Hematopoietic multipotent progenitor cell (in vitro differentiated cells): ENCODE measurements at places on chromosomes 3 and 15. TPM values are rescaled to one million over a fixed set of nuclear protein-coding genes. Genes with fewer than 3 reads are reported as not detected.

IL5RA gene
- total RNA-seq = 2.2 TPM

DNA sequence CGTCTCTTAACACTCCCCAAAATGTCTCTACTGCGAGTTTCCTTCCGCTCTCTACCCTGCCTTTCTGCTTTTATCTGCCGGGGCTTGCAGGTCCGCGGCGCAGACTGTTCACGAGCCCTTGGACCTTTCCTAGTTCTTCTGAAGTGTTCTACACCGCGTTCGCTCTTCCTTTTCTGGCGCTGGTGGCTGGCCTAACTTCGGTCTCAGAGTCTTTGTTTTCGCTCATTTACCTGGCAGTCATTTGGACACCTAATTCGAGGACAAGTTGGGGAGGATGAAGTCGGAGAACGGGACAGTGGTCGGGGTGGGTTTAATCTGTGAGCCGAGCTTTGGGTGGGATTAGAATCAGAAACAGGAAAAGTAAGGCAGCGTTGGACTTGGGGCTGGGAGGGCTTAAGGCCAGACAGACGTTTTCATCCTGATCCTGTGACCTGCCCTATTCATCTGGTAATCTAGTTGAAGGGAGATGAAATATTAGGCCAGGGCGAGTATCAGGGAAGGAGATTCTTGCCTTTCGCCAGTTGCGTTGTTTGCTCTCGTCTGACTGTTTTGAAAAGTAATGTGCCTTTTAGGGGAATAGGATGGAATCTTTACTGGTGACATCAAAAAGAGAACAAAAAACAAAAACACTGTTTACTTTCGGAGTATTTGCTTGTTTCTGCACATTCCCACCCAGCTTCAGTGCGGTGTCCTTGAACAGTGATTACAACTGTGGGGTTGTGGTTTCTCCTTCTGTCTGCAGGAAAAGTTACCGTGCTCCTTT, 1.8 kb downstream of the DIPK2A start:
- peak; percentile 89 for DNase-seq

DNA sequence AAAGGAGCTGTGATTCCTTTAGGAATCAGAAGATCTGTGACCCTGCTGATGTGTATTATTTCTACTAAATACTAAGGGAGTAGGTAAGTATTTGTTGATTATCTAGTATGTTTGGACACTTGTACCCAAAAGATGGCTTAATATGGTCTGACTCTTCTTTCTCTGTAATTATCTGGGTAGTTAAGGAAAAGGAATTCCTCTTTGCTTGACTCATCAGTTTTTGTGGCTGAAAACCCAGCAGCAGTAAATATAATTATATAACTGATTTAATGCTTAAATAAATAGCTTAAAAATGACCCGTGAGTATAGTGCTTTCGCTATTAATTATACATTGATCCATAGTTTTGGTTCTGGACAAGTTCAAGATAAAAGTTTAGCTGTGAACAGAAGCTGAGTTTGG, 155.8 kb downstream of the LRTM1 start:
- no peak for DNase-seq

DNA sequence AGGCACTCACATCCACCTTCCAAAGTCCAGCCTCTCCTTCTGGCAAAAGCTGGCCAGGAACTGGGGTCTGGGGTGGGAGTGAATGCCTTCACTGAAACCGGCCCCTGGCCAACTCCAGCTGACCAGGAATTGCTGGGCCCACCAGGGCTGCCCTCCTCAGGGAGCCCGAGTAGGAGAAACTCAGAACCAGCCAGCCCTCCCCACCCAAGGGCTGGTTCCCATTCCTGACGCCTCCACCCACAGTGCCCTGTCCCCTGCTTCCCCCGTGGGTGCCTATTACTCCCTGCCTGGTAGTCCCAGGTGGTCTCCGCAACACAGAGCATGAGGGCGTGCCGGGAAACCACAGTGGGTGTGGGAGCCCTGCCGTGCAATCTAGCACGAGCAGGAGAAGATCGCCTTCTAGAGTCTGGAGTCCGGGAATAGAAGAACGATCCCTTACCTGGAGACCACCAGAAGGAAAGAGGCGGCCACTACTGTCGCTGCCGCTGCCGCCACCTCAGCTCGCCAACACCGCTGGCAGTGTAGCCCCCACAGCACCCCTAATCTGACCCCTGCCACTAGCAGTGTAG, 178.8 kb downstream of the POTEB3 start:
- DNase-seq = no peak

DNA sequence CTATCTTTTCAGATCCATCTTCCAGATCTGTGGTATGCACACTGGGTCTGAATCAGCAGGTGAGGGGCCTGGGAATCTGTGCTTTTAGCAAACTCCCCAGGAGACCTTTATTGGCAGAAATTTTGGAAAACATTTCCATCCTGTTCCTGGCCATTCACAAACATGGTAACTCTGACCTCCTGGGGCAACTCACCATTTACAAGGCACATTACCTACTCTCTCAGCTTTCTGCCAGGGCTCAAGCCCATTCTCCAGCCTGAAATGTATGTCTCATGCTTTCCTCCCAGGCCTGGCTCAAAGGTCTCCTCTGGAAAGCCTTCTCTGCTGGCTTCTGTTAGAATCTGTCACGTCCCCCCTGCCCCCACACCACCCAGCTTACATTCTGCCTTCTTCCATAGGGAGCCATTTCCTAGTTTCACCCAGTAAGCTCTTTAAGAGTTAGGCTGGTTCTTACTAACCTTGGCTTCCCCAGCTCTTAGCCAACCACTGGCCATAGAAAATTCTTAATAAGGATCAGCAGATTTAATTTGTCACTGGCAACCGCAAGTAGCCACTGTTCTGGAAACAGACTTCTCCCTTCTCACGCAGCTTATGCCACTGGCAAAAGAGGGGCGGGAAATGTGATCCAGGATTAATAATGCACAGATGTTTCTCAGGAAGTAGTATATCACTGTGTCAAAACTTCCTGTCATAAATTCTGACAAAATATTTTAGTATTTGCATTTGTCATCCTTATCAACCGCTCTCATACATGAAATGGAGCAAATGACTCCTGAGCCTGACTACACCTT, 55.0 kb downstream of the RORA start:
- DNase-seq = peak; percentile 72

DNA sequence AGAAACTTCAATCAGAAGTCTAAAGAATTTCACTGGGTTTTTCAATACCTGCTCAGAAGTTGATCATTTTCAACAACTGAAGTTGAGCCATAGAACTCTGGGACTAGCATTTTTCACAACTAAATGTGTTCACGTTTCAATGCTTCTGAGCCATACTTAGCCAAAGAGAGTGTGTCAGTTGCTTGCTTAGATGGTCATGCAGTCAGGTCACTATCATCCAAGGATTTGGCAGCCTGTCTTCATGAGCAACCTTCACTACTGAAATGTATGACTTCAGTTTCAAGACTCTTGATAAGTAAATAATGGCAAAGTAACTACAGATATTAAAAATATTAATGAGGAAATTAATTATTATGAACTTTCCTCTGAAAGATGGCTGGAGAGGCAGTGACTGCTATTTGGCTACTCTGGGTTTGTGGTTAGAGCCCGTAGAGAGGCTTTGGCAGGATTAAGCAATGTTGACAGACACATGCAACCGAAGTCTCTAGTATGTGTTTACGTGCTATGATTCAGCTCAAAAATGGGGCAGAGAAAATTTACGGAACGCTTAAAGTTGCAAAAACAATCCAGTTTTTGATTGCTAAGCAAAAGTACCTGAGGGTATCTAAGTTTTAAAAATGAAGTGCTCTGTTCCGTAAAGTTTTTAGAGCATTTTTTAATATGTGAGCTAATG, 133.8 kb downstream of the GMNC start:
- DNase-seq = no peak

- peak; percentile 46 for DNase-seq
These were observed 119.7 kb upstream of the PHLDB2 start for GRCh38 chr3:111739311-111739911.

GRCh38 chr3:52055537-52056351, 627 bp downstream of the DUSP7 start:
- DNase-seq = peak; percentile 61
